Vagina (tissue), 2 donors: ENCODE measurements at places on chromosomes 6 and 20. TPM values are rescaled to one million over a fixed set of nuclear protein-coding genes. Genes with fewer than 3 reads are reported as not detected.

DNA sequence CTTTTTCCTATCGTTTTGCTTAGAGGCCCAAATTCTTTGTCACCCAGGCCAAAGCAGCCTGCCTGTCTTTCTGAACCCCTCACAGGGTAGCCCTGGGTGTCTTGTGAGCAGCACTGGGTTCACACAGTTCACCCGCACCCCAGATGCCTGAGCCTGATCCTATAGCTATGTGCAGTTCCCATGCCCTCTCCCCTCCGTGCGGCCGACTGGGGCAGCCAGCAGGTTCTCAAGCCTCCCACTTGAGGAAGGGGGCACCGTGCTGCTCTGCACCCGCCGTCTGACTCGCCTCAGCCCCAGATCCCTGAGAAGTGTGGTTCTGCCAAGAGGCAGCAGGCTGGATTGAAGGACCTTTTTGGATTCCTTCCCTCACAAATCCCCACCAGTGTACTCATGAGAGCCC is 89.0 kb downstream of the PSMB1 start:
- no peak for DNase-seq
- H3K36me3 ChIP-seq = no peaks in the 10 kb centered on the region
- H3K27me3 ChIP-seq = no peaks in the 10 kb centered on the region
- H3K4me1 ChIP-seq = no peaks in the 10 kb centered on the region
- no peak overlapping the region for H3K4me3 ChIP-seq

The MAFB gene
- total RNA-seq = 80.5 TPM

The MCCD1 gene
- not detected for total RNA-seq

DNA sequence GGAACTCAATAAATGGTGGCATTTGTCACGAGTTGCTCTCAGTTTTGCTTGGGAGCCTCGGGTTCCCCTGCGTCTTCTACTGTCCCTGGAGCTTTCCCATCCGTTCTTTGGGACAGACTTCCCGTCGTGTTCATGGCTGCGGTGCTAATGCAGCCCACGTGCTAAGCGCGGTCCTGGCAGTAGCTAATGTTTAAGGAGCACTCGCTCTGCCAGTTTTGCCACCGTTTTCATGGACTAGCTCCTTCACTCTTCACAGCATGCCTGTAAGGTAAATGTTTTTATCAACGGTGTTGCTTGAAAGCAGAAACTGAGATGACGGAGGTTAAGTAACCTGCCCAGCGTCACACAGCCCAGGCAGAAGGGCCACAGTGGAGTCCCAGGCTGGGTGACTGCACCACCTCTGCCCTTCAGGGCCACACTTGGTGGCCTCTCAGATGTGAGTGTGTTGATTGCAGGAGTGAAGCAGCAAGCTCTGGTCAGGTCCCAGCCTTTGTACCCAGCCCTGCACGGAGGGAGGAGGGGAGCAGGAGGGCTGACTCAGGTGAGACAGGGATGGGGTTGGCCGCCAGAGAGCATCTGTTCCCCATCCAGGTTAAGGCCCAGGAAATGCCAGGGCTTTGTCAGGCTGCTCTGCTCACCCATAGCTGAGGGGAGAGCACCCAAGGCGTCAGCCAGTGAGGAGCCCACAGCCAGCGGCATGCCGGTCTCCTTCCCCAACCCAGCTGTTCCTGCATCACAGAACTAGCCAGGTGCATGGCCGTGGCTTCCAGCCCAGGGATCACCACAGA is 181.8 kb downstream of the ZMYND8 start:
- H3K4me1 ChIP-seq = no peaks in the 10 kb centered on the region
- no peaks in the 10 kb centered on the region for H3K36me3 ChIP-seq
- H3K4me3 ChIP-seq = no peak overlapping the region
- H3K27ac ChIP-seq = no peak overlapping the region
- no peak for DNase-seq

- H3K27ac ChIP-seq = peak overlapping the region; percentile 70
- no peak for DNase-seq
- H3K4me1 ChIP-seq = peaks cover 5% of the 10 kb centered on the region
- H3K27me3 ChIP-seq = no peaks in the 10 kb centered on the region
- no peaks in the 10 kb centered on the region for H3K36me3 ChIP-seq
- H3K4me3 ChIP-seq = no peak overlapping the region
Observed at GRCh38 chr20:54132612-54133433, 41.0 kb downstream of the CYP24A1 start.

DNA sequence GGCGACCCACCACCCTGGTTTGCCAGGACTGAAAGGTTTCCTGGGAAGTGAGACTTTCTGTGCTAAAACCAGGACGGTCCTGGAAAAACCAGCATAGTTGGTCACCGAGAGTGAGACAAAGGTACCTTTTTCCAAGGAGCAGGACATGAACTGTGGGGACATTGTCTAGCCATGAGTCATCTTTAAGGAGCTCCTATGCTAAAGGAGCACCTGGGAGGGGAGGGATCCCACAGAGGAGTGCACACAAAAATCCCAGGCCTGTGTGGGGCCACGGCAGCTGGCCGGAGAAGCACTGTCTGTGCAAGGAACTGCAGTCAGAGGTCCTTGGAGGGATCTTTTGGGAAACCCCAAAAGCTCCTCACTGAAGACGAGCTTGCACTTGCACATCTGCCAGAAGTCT is 109.1 kb upstream of the PLEKHG1 start:
- DNase-seq = no peak
- no peaks in the 10 kb centered on the region for H3K27me3 ChIP-seq
- H3K4me1 ChIP-seq = no peaks in the 10 kb centered on the region
- H3K36me3 ChIP-seq = no peaks in the 10 kb centered on the region
- H3K4me3 ChIP-seq = no peak overlapping the region

GRCh38 chr20:49675368-49676151 is 38.1 kb downstream of the B4GALT5 start:
- H3K27me3 ChIP-seq = no peaks in the 10 kb centered on the region
- DNase-seq = no peak
- no peak overlapping the region for H3K27ac ChIP-seq

- no peak overlapping the region for H3K4me3 ChIP-seq
- H3K4me1 ChIP-seq = no peaks in the 10 kb centered on the region
- no peaks in the 10 kb centered on the region for H3K27me3 ChIP-seq
- H3K27ac ChIP-seq = no peak overlapping the region
Observed at GRCh38 chr6:130150906-130151305, 71.8 kb downstream of the SAMD3 start.

DNA sequence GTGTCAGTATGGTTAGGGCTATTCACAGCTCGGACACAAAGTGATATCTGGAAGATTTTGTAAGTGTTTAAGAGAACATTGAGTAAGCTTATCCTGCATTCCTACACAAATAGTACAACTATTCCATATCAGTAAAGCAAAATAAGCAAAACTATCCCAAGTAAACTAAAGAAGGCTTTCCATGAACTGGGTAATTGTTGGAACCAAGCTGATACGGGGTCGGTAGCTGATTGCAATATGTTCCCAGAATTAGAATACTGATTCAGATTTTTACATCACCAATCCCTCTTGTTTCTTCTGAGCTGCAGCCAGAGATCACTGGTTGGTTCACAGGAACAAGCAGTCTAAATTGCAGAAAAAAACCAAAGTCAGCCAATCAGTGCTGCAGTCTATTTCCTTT is 54.1 kb downstream of the CDS2 start:
- no peaks in the 10 kb centered on the region for H3K36me3 ChIP-seq
- H3K27me3 ChIP-seq = no peaks in the 10 kb centered on the region
- no peak for DNase-seq

- H3K4me1 ChIP-seq = peaks cover 4% of the 10 kb centered on the region
- peaks cover 4% of the 10 kb centered on the region for H3K36me3 ChIP-seq
- no peak overlapping the region for H3K27ac ChIP-seq
- DNase-seq = no peak
- H3K4me3 ChIP-seq = no peak overlapping the region
Observed at GRCh38 chr20:63714858-63715257, 7.0 kb downstream of the ZGPAT start.

DNA sequence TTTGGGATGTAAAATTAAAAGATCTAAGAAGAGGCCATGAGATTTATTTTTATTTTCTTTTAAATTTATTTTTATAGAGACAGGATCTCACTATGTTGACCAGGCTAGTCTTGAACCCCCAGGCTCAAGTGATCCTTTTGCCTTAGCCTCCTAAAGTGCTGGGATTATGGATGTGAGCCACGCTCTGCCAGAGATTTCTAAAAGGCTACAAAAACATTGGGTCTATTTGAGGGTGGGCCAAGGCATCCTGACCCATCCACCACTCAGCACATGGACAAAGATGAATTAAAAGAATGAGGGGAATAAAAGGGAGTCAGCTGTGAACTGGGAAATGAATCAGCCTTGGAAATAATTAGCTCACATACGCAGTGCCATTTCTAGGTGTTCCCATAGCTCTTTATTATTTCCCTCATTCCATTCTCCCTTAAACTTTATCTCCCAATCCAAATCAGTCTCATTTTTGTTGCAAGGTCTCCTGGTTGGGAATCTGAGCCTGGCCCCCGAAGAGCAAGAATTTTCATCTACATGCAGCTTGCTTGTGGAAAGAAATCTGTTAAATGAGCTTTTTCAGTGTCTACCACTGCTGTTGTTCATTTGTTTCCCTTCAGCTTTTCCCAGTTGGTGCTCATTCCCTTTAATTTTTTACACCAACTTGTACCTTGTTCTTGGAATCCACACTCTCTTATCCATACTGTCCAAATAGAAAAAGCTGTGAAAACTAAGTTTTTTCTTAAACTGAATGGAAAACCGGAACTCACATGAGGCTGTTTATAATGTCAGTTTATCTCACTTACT is 66.9 kb downstream of the MKKS start:
- no peaks in the 10 kb centered on the region for H3K36me3 ChIP-seq
- no peak for DNase-seq
- H3K27ac ChIP-seq = no peak overlapping the region

GRCh38 chr6:157946865-157947532 is 34.7 kb upstream of the SYNJ2 start:
- peak; percentile 79 for DNase-seq
- no peak overlapping the region for H3K27ac ChIP-seq
- H3K36me3 ChIP-seq = no peaks in the 10 kb centered on the region
- H3K4me1 ChIP-seq = no peaks in the 10 kb centered on the region
- H3K27me3 ChIP-seq = no peaks in the 10 kb centered on the region

DNA sequence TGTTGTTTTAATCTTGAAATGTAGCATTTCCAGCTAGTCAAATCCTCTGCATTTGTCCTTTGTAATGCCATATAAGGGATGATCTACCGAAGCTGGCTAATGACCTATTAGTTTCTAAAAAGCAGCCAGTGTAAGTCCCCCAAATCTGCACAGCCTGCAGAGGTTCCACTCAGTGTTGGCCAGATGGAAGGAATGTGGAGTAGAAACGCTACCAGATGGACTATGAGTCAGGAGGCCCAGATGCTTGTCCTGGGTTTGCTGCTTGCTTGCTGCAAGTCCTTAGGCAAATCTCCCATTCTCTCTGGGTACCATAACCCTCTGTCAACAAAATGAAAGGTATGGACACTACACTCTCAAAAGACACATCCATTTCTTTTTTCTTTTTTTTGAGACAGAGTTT is 149.8 kb downstream of the BTBD9 start:
- no peak overlapping the region for H3K4me3 ChIP-seq
- H3K27ac ChIP-seq = no peak overlapping the region
- H3K4me1 ChIP-seq = peaks cover 5% of the 10 kb centered on the region
- no peak for DNase-seq
- no peaks in the 10 kb centered on the region for H3K27me3 ChIP-seq
- H3K36me3 ChIP-seq = no peaks in the 10 kb centered on the region

DNA sequence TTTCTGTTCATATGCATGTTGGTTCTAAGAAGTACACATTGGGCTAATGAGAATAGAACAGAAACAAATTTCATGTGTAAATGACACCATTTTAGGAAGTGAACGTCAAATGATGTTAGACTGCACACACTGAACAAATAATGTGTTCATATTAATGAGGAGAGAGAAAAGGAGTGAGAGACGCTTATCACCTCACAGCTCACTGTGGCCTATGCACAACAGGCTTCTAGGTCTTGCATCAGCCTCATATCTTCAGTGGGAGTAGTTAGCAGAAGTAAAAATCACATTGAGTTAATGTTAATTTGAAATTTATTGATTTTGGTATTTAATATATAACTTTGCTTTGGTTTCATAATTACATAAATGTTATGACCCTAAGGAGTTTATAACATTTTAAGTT is 112.8 kb upstream of the FLRT3 start:
- no peaks in the 10 kb centered on the region for H3K4me1 ChIP-seq
- H3K27ac ChIP-seq = no peak overlapping the region
- no peak overlapping the region for H3K4me3 ChIP-seq

The PHACTR3 gene
- 8.3 TPM for total RNA-seq
